ENCODE measurements at places on chromosomes 13 and 19. TPM values are rescaled to one million over a fixed set of nuclear protein-coding genes. Genes with fewer than 3 reads are reported as not detected.

Gene ZNF441
- 0.02 TPM for total RNA-seq

Gene ZNF221
- total RNA-seq = 0.51 TPM

Gene ATP4B
- not detected for total RNA-seq

Gene ERICH4
- total RNA-seq = not detected
